ENCODE measurements at places on chromosomes 12 and 14. TPM values are rescaled to one million over a fixed set of nuclear protein-coding genes. Genes with fewer than 3 reads are reported as not detected.

GRCh38 chr12:54272214-54272613 is 7.7 kb downstream of the CBX5 start:
- no peak for DNase-seq

DNA sequence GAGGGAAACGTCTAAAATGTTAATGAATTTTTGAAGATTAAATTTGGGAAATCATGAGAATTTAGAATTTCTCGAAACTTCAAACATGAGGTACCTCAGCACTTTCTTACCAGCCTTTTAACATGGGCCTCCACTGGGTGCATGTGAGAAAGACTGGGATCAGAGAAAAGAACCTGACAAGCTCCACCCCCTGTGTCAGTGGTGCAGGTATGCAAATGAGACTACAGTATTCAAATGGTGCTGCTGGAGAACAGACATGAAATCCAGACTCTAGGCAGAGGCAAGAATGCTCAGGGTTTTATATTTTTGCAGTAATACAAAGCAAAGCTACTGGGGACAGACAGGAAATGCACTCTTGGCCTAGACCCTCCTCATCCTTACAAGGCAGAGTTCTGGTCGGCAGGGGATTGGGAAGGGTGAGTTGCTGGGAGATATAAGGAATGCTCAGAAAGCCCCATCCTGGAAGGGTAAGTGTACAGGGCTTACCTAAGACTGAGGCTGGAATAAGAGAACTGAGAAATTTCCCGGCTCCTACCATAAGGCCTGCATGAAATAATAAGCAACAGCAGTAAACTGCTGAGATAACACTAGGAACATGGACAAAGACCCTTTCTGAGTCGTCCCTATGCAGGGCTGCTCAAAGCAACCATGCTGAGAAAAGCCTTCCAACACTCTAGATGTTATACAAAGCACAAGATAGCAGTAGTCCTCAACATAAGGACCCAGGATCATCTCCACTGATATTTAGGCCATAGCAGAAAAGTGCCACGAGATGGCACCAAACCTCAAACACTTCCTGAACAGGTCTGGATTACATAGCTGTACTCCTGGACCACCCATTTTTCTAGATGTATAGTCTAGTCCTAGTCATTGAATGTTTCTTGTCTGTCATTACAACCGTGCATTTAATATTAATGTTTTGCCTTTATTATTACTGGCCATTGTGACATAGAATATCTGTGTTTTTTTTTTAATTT is 260.8 kb downstream of the RASSF9 start:
- peak; percentile 59 for DNase-seq

GRCh38 chr14:68576496-68577244 is 216.2 kb downstream of the ZFP36L1 start:
- no peak for DNase-seq

DNA sequence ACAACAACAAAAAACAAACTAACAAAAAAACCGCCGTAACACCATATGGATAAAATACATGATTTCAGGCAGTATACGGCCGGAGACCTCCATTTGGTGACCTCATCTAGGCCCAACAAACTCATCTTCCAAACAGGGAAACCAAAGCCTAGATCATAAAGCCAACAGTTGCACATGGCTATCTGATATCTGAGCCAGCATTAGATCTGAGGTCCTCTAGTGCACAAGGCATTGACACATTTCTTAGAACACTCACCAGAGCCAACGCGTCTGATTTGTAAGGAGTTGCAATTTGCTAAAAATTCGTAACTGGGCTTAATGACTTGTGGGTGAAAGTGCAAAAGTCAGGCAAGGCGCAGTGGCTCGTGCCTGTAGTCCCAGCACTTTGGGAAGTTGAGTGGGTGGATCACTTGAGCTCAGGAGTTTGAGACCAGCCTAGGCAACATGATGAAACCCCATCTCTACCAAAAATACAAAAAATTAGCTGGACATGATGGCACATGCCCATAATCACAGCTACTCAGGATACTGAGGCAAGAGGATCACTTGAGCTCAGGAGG is 42.0 kb upstream of the NUDT4 start:
- DNase-seq, result no peak

DNA sequence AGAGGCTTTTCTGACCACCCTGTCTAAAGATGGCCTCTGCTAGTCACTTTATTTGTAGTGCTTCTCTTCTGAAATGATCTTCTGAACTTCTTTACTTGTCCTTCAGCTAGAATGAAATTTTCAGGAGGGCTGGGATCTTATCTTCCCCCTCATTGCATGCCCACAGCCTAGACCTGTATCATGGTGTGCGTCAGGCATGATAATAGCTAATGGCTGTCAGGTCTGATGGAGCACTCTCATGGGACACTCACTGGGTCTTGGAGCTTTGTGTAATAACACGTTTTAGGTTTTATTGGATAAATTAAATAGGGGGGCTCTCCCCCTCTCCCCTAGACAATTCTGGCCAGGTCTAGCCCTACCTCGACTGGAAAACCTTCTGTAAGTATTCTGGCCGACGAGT is 97.1 kb upstream of the NRXN3 start:
- DNase-seq, result no peak

DNA sequence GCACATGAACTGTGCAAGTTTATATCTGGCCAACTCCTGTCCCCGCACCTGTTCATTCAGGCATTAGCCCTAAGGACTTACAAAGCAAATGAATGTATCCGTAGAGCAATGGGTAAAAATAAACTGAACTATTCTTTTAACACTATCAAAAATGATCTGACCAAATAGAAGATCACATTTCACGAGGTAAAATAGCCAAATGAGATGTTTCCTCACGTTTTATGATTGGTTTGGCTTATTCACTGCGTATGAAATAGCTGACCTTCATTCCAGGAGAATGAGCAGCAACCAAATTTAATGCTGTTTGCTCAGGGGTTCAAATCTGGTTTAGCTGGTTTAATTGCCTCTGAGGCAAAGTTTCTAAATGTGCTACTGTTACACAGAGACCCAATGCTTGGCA is 216.0 kb upstream of the EEA1 start:
- DNase-seq, result no peak

Gene GARIN6
- total RNA-seq, result not detected
